Stimulated activated CD4-positive, alpha-beta T cell treated with anti-CD3 and anti-CD28 coated beads, Interleukin-12 subunit alpha, Interleukin-12 subunit beta, amount 100 ng/mL, for 4 hours (primary cell): ENCODE measurements at places on chromosomes 2 and 18.

DNA sequence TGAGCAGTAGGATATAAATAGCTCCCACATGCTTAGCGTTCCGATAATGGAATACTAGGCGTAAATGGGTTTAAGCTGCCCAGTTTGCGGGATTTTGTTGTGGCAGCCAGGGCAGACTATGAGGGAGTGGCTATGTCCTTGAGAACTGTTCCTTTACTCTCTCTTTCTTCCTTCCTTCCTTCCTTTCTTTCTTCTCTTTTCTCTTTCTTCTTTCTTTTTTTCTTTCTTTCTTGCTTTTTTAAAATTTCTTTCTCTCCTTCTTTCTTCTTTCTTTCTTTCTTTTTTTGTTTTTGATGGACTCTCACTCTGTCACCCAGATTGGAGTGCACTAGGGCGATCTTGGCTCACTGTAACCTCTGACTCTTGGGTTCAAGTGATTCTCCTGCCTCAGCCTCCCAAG, 9.1 kb upstream of the PRELID3A start:
- DNase-seq: no peak

GRCh38 chr18:78891185-78891762, 88.3 kb upstream of the SALL3 start:
- no peak for DNase-seq

DNA sequence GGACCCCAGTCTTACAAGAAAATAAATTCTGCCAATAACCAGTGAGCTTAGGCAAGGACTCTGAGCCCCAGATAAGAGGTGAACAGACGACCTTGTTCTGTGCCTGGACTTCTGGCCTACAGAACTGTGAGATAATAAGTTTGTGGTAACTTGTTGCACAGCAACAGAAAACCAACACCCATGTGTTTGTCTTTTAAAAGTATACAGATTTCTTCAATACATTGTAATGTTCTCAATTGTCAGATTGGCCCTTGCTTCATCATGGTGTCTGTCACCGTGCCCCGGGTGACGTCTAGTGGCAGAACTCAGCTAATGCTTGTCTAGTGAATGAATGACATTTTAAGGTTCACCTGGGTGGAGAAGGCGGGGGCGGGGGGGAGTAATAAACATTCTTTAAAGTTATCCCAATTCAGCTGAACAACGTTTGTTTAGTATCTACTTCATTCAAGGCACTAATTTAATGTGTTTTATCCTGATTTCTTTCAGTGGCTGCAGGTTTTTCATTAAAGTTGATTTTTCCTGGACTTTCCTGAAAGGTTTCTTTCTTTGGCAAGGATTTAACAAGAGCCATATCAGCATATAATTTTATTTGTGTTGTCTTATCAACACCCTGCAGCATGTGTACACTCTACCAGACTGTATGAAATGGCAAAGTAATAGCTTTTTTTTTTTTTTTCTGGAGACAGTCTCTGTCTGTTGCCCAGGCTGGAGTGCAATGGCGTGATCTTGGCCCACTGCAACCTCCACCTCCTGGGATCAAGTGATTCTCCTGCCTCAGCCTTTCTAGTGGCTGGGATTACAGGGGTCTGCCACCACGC, 123.8 kb upstream of the DLX2 start:
- DNase-seq: no peak

GRCh38 chr2:167992278-167992677, 255.1 kb downstream of the STK39 start:
- DNase-seq: no peak

GRCh38 chr2:60481257-60481656, 72.2 kb downstream of the BCL11A start:
- no peak for DNase-seq
